Right ventricle myocardium inferior (tissue), 1 donor: ENCODE measurements at places on chromosomes 12 and 14.
A peak's percentile ranks its signal among the peaks of the same experiment; 100 is the strongest.

GRCh38 chr14:97218274-97218673, 421.1 kb downstream of the VRK1 start:
- no peak for DNase-seq

DNA sequence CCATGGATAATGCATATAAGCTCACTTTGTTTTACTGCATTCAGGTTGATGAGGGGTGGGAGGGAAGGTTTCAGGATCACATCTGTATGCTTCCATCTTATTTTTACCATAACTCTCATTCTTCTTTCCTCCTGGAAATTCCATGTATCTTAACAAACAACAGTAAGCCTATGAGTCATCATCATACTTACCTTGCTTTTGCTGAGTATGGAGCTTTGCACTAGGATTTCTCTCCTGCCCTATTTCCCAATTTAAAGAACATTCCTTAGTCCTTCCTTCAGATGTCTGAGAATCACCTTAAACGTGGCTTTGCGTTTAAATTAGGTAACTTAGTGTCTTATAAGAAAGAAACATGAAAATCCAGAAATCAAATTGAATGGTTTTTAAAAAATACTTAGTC, 1.6 kb upstream of the CLEC14A start:
- no peak for DNase-seq

DNA sequence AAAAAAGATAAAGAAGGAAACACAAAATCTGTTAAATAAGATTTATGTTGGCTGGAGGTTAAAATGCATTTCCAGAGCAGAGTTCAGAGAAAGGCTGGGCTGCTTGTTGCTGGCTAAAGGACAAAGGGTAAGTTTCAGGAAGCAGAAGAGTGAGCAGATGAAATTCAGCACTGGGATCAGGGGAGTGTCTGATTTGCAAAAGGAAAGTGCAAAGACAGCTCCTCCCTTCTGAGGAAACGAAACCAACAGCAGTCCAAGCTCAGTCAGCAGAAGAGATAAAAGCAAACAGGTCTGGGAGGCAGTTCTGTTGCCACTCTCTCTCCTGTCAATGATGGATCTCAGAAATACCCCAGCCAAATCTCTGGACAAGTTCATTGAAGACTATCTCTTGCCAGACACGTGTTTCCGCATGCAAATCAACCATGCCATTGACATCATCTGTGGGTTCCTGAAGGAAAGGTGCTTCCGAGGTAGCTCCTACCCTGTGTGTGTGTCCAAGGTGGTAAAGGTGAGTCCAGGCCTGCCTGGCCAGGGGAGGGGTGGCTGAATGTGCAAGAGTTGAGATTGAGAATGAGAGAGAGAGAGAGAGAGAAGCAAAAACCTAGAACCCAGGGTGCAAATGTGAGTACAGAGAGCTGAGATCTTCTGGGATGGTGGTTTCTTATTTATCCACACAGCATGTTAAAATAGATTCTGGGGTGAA, at the start of gene OAS1:
Gene OAS1 (plus strand): TSS at position 251 of the 703 bp plus-strand sequence. CDS start 78 bp downstream, at position 329.
- no peak for DNase-seq

- DNase-seq = no peak
Observed at GRCh38 chr12:44812062-44812461, 64.1 kb downstream of the NELL2 start.

- DNase-seq = peak; percentile 95
Observed at GRCh38 chr12:49623142-49623904, at the start of gene PRPF40B. Gene PRPF40B, plus strand, starts transcription at chr12:49623561. Its CDS starts 30 bp downstream, at chr12:49623591.

GRCh38 chr14:84340938-84341337, 1189.0 kb upstream of the FLRT2 start:
- DNase-seq = no peak

- DNase-seq = no peak
Observed at GRCh38 chr12:62732861-62733427, 202.0 kb downstream of the PPM1H start.

DNA sequence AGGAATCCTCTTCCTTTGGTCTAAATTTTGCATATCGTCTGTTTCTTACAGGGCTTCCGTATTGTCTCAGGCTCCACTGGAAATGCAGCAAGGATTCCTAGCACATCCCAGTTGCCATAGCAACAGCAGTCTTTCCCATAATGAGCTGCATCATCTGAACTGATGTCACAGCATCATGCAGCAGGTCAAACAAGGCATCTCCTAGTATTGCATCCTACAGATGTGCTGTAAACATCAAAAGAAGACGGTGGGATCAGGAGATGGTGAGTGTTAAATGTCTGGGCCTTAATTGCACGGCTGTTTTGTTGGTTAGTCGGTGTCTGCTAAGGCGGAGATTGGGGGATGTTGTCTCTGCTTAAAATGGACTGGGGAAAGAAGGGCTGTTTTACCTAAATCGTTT, at the start of gene AKAP6:
Gene AKAP6 (plus strand): TSS at position 153 of the 400 bp plus-strand sequence. CDS start 104,196 bp downstream, outside the sequence.
- DNase-seq = no peak

- DNase-seq = no peak
Observed at GRCh38 chr14:20998674-20999366, at the start of gene SLC39A2. Gene SLC39A2, plus strand, starts transcription at chr14:20999293. Its CDS starts 154 bp downstream, at chr14:20999447.

- no peak for DNase-seq
Observed at GRCh38 chr12:57837864-57838562, 8.5 kb downstream of the CTDSP2 start.

DNA sequence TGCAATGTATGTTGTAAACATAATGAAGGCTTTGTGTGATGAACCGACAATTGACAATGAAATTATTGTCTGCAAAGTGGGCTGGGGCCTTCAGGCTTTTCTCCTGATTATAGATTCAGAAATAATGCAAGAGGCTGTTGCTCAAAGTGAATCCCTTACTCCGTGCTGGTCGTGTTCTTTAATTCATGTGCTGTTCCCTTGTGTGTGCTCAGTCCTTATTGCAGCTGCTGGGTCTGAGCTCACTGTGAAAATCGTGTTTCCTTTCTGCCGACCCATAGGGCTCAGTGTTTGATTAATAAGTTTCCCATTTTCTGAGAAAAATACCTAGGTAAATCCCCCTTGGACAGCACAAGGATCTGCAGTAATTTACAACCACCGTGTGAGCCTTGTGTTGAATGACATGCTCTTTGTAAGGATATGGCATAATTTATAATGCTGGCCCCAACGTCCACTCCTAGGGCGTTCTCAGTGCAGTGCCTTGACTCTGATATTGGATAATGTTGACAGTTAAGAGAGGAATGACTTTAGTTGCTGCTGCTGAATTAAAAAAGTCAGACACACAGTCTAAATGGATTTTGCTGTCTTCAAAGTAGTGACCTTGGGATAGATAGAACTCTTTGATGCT, 81.6 kb downstream of the RGS6 start:
- DNase-seq = no peak

GRCh38 chr14:105411985-105412770, 7.4 kb upstream of the MTA1 start:
- no peak for DNase-seq

GRCh38 chr14:89178800-89179535, 238.1 kb downstream of the FOXN3 start:
- no peak for DNase-seq

DNA sequence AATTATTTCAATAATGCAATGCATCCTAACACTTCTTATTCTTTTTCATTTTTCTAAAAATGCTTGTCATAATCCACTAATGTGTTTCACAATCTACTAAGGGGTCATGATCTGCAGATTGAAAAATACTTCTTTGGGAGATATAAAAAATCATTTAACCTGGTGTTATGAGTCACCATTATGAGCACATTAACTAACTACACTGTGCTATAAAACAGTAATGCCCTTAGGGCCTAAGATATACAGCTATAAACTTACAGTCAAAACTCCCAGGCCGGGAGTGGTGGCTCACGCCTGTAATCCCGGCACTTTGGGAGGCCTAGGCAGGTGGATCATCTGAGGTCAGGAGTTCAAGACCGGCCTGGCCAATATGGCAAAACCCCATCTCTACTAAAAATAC, 14.2 kb downstream of the ATXN2 start:
- DNase-seq = no peak

DNA sequence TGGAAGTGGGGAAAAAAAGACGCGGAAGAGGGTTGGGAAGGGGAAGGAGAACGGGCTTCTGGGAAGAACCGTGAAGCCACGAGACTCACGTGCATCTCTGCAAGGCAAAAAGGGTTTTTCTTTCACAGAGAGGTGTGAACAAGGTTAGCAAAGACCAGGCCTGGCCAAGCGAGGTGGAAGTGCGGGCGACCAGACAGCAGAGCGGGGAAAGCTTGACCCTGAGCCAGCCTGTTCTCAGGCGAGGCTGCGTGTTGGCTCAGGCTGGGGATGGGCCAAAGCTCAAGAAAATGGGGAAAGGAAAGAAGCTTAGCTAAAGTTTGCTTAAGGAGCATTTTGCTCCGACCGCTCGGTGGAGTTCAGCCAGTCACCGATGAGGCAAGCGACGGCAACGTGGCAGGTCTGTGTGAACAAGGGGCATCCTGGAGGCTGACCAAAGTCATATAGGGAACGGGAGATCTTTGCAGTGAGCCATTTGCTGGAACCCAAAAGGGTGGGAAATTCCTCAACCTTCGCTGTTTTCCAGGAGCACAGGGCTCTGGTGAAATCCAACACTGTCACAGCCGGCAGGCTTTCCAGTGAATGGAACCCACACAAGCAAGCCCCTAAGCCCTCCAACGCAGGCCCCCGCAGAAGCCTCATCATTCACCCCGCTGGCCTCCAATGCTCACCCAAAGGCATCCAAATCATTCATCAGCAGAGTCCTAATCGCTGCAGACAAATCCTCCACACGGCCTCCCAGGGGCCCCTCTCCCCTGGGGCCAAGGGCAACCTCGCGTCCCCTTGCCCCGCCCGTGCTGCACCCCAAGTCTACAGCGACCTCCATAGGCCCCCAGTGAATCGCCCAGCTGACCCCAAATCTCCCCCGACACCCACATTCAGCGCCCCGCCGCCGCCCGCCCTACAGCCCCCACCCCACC, 754 bp downstream of the ZNF605 start:
- DNase-seq = no peak

DNA sequence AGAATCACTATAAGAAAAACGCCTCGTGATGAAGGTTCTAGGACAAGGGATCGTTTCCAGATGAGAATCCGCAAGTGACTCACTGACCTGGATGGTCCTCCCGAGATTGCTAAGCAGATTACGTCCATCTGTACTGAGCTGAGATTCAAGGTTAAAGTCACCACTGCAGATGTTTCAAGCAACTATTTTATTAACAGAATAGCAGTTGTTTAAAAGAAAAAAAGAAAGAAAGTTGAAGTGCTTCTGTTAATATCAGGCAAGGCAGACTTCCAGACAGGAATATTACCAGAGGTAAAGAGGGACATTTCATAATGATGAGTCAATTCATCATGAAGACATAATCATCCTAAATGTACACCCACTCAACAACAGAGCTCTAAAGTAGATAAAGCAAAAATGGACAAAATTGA, 17.9 kb downstream of the PXN start:
- no peak for DNase-seq

DNA sequence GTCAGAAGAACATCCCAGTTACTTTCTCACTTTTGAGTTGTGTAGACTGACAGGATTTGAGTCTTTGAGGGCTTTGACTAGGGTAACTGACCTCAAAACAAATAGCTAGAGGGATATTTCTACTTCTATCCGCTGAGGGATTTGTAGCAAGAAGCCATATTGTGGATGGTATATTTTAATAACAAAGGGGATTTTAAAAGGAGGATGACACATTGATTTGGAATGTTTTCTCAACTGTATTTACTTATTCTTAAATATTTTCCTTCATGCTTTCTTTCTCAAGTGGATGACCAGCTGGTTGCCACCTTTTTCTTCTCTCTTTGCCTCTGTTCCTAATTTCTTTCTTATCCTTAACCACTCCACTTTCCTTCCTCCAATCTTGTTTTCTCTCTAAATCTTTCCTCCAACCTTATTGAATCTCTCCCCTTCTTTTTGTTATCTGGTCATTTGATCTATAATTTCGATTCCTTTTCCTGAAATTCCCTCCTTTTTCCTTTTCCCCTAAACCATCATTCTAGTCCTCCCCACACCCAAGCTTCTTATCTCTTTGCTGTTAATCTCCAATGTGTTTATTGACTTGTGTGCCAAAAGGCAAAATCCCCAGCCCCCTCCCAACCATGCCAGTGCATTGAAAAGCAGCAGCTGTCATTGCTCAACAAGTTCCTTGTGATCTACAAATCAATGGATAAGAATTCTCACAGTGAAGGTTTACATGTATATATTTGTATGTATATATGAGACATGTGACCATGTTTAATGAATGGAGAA, 411.6 kb downstream of the RAD51B start:
- no peak for DNase-seq

GRCh38 chr12:131754184-131754583, 43.3 kb downstream of the SFSWAP start:
- DNase-seq = no peak

- DNase-seq = no peak
Observed at GRCh38 chr14:61129168-61129745, 148.2 kb downstream of the SLC38A6 start.

DNA sequence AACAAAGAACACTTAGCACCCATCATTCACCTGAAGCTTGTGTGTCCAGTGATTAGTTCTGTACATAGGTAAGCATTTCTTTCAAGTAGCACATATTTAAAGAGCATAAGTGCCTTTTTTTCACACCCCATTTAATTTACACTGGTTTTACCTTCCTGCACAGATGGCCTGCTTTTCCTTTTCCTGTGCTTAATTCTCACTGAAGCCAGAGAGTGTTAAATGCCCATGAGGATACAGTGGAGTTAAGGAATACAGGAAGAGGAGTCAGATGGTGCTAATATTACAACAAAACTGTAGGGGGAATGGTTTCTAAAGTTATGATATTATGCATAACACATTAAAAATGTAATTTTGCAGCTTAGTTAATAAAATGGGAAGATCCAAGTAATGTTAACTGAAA, 31.0 kb upstream of the SLC38A1 start:
- DNase-seq = no peak

GRCh38 chr12:64611341-64612284, 1.3 kb downstream of the RASSF3 start:
- peak; percentile 74 for DNase-seq

DNA sequence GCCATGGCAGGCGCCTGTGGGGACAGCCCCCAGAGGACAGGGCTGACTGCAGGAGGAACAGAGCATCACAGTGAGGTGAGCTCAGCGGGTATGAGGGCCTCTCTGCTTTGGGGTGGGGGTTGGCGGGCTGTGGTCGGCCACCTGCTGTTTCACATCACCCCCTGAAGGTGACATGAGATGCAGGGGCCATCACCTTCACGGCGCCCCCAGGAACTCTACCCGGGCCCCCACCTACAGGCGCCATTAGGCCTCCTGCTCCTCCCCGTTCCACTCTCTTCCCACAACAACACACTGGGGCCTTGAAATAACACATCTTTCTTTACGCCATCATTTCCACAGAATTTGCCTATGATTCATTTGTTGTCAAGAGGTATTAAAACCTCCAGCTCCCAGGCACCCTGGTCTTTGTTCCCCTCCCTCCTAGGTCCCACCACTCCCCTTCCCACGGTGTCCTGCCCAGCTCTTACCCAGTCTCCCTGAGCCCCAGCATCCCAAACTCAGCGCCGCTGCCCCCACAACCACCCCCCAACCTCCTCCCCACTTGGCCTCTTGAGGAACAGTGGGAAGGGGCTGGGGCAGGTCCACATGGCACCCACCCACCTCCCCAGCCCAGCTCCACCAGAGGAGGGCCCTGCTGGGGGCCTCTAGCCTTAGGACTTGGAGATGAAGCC, 12.7 kb upstream of the HDAC7 start:
- no peak for DNase-seq

GRCh38 chr14:34180869-34181268, 230.0 kb upstream of the EGLN3 start:
- no peak for DNase-seq
